Activated CD8-positive, alpha-beta memory T cell treated with anti-CD3 and anti-CD28 coated beads for 1 hour (primary cell): ENCODE measurements at places on chromosomes 7 and 10.

DNA sequence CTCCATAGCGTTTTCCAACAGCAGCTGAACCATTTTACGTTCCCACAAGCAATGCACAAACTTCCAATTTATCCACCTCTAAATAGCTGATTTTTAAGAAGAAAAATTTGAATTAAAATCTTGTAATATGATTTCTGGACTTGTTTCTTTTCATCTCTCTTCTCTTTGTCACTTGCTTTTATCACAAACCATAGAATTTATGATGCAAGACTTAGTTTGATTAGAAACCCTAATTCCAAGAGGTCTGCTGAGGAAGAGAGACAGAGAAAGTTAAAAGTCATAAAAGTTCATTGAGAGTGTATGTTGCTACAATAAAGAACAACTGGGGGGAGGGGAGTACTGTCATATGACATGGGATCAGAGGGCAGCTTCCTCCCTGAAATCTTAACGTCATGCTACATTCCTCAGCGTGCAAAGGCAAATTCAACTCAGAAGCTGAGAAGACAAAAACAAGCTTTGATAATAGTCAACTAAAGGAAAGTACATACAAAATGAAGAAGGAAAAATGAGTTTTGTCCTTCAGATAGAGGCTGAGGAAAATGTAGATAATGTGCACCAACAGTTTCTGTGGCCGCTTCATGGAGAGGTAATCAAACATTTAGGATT lies 18.4 kb upstream of the CUBN start:
- DNase-seq = no peak

DNA sequence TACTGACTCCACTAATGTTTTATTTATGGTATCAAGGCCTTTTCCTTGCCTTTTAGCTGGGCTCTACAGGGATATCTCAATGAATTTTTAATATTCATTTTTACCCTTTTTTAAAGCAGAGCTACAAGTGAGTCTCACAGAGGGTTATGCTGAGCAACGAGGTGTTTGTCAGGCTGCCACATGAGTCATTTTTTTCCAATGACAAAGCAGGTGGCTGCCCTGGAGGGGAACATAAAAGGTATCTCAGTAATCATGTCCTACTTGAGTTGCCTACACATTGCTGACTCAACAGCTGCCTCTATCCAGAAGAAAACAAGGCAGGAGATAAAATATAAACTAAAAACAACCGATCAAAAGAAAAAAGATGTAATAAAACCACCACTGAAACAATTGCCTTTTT lies 1004.9 kb upstream of the POT1 start:
- no peak for DNase-seq

DNA sequence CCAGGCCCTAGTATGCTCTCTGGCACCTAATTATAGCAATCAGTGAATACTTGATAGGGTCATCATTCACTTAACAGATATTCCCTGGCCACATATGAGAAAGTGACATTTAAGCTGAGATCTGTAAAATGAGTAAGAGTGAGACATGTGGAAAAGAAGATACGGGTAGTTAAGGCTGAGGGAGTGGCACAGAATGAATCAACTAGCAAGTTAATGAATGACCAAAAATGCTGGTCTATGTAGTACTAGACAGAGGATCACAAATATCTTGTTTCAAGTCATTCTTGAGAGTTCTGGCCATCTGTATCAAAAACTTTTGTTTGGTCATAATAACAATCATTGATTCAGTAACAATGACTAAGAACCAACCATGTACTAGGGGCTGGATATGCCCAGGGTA lies 954.9 kb downstream of the CNTNAP2 start:
- DNase-seq = no peak

GRCh38 chr10:28492116-28492920 lies 40.6 kb upstream of the WAC start:
- no peak for DNase-seq
